Left hindlimb (tissue), 1 donor: ENCODE measurements at places on chromosomes 1 and 21.

GRCh38 chr1:29688471-29689365 is 452.4 kb downstream of the PTPRU start:
- DNase-seq: no peak

DNA sequence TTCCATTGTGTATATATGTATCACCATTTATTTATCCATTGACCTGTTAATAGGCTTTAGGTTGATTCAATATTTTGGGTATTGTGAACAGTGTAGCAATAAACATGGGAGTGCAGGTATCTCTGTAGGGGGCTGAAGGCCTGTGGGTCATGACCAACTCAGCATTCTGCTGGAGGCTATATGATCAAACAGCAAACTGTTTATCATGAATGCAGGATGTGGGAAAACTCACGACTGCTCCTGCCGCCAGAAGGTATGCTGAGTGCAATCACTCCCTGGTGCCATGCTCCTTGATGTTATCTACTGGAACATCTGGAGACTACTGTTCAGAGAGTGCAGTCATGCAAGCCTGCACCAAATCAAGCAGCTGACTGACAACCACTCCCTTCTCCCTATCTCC is 275.2 kb downstream of the COL11A1 start:
- no peak for DNase-seq

DNA sequence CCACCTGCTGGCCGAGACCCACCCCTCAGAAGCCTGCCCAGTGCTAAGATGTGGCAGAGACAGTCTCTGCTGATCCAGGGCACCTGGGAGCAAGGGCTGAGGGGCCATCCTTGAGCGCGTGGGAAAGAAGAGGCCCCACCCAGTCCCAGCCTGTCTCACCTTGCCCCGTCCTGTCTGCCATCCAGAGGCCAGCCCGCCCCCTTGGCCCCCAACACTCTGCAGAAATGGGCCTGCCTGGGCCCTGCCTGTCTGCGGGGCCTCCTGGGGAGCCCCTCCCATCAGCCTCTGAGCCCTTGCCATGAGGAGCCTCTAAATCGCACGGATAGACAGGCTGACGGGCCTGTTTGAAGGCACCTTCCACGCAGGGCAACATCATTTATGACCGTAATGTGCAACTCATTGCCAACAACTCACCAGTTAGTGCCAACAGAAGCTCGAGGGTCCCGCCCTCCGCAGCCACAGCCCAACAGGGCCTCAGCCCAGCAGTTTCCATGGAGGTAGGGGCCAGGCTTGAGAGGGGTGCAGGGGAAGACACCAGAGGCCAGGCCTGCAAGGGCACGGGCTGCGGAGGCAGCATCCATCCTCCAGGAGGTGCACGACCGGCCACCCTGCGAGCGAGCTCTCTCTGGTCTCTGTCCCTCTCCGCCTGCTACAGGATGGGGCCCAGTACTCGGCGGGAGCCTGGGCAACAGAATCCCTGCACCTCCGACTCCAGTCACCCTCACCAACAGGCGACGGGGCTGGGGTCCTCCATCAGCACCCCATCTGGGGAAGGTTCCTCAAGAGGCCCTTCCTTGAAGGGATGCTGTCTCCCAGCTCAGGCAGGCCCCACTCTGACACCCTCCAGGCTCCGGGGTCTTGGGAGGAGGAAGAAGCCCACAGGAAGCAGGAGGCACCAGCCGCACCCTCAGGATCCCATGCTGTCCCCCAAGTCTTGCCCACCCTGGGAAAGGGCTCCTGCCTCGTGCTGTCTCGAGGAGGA is 78.0 kb downstream of the MEGF6 start:
- DNase-seq: no peak

DNA sequence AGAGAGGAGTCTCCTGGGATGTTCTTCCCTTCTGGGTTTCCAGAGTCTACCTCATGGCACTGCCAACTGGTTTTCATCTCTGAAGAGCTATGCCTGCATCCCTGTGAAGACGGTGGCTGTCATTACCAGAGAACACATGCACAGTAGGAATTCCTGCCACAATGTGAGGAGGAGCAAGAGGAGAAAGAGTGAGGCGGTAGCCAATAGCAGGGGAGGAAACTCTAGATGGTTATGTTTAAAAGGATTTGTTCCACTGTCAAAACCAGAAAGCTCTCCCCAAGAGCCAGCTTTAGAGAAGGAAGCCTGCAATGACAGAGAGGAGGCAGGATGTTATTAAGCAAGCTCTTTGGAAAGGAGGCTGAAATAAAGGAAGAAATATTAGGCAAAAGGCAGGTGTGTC is 12.3 kb downstream of the LMX1A start:
- no peak for DNase-seq

DNA sequence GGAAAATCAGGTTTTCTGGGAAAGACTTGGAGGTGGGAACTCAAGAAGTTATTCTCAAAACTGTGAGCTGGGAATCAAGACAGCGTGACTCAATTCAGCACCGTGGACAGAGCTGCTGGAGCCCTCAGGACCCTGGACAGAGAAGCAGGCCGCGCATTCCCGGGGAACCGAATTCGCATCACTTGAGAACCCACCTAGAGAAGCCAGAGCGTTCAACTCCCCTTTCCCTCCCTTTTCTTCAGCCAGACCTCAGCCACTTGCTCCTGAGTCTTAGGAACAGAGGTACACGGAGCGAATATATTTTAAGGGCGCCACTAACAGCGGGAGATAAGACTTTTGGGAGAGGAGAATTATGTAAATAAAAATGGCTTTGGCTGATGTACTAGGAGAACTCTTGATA is 2.0 kb upstream of the LIN28A start:
- peak; percentile 85 for DNase-seq

DNA sequence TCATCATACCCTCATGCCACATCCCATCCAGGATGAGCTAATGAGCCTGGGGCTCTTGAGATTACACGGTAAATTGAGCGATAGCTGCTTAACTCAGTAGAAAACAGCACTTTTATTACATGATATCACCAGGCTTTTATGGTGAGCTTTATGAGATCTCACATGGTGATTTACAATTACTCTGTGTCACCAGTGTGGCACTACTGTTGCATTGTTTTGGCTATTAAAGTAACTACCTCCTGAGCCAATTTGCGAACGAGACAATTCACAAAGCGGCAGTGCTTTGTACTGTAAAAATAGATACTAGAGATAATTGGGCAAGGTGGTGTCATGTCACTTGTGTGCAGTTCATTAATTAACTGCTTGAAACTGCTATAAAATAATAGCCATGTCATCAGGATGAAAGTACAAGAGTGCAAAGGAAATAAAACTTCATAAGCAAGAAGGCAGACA is 767.7 kb upstream of the ADGRL2 start:
- DNase-seq: no peak

GRCh38 chr21:36337099-36337509 is 17.1 kb downstream of the MORC3 start:
- no peak for DNase-seq

DNA sequence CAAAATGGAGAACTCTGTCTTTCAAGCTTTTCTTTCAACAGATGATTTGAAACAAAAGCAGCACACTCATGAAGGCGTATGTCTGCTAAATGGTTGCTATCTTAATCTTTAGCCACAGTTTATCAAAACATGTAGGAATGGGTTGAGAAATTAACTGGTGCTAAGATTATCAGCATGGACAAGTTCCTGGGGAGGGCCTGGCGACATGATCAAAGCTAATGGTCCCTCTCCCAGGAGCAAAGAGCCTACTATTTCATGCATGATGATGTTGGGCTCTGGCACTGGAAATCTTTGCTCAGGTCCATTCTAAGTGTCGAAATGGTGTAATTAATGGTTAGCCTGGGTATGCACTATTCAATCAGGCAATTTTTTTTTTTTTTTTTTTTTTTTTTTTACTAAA is 91.7 kb downstream of the SLC45A1 start:
- no peak for DNase-seq

GRCh38 chr1:160410406-160411005 is 10.1 kb downstream of the VANGL2 start:
- DNase-seq: peak; percentile 83

- no peak for DNase-seq
Measured at GRCh38 chr21:36888466-36888865, 78.0 kb downstream of the HLCS start.

GRCh38 chr1:169568497-169568896 is 17.8 kb downstream of the F5 start:
- no peak for DNase-seq

GRCh38 chr1:69129538-69129937 is 438.2 kb upstream of the LRRC7 start:
- DNase-seq: no peak

DNA sequence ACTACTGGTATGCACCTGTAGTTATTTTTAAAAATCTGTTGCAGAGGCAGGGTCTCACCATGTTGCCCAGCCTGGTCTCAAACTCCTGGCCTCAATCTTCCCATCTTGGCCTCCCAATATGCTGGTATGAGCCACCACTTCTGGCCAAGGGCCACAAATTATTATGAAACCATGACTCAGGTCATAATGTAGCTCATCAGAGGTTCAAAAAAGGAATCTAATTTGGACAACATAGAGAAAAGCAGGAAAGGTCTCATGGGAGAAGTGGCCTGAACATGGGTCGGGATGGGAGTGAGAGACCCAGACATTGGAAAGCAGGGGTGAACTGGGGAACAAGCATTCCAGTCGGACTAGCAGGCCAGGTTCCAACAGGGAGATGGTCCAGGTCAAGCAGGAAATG is 45.2 kb upstream of the C1orf198 start:
- DNase-seq: no peak

DNA sequence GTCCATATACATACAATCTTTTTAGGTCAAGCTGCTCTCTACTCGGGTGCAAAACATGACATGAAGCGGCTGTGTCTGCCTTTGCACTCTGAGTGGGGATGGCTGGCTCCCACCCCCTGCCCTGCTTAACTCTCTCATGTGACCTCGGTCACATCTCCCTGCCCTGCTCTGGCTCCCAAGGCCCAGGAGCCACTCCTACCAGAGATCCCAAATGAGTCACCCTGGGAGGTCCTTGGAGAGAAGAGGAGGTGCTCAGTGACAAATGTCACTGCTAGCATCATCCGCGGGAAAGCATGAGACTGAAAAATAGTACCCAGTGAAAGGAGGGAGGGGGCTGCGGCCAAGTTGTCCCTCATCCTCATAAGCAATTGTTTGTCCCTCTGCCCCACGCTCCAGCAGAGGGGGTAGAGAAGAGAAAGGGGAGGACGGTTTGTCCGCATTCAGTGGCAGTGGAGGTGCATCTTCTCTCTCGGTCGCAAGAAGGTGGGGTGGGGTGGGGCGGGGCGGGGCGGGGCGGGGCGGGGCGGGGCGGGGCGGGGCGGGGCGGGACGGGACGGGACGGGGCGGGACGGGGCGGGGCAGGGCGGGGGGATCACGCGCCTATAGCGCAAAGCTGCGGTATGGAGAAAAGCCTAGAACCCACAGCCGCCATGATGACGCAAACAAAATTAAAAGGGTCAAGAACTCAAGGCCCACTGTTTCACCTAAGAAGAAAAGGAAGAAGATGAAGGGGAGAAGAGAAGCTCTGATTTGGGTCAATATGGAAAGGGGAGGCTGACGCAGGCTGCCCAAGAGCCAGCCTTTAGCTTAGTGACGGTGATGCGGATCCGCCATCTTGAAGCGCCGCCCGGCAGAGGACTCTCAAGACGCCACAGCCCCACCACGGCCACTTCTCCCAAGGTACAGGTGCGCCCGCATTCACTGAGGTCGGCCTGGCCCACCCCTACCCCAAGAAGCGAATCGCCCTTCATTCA is 66.2 kb downstream of the CD46 start:
- DNase-seq: no peak

GRCh38 chr1:160354388-160354985 is 11.3 kb downstream of the NCSTN start:
- no peak for DNase-seq

DNA sequence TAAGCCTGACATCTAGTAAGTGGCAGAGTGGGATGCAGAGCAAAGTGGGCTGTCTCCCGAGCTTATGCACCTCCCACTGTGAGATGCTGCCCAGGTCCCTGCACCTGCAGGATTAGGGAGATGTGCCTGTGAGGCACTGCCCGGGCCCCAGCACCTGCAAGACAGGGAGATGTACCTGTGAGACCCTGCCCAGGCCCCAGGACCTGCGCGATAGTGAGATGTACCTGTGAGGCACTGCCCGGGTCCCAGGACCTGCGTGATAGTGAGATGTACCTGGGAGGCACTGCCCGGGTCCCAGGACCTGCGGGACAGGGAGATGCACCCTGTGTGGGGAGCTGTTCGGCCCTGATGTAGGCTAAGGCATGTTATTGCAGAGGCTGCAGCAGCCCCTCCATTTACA is 622.8 kb downstream of the PTPRU start:
- DNase-seq: no peak

DNA sequence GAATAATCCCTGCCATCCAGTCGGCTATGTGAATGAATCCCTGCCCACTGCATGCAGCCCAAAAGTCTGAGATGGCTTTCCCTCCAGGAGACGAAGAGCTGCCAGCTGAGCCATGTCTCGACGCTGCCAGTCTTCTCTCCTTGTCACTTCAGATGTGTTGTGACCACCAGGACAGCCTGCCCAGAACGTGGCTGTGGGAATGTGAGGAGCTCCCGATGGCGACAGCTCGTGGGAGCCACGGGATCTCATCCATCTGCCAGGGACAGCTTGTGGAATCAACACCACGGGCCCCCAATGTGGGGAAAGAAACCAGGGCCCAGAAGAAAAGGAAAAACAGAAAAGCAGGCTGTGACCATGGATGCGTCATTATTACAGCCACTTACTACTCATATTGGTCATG is 67.2 kb downstream of the NFASC start:
- DNase-seq: no peak

- peak; percentile 26 for DNase-seq
Measured at GRCh38 chr1:21823206-21823979, 11.3 kb downstream of the LDLRAD2 start.

GRCh38 chr1:54706419-54706818 is 9.2 kb upstream of the TTC4 start:
- no peak for DNase-seq

GRCh38 chr21:34642211-34643075 is 26.4 kb upstream of the CLIC6 start:
- DNase-seq: no peak

GRCh38 chr1:69109277-69109676 is 458.4 kb upstream of the LRRC7 start:
- DNase-seq: no peak

DNA sequence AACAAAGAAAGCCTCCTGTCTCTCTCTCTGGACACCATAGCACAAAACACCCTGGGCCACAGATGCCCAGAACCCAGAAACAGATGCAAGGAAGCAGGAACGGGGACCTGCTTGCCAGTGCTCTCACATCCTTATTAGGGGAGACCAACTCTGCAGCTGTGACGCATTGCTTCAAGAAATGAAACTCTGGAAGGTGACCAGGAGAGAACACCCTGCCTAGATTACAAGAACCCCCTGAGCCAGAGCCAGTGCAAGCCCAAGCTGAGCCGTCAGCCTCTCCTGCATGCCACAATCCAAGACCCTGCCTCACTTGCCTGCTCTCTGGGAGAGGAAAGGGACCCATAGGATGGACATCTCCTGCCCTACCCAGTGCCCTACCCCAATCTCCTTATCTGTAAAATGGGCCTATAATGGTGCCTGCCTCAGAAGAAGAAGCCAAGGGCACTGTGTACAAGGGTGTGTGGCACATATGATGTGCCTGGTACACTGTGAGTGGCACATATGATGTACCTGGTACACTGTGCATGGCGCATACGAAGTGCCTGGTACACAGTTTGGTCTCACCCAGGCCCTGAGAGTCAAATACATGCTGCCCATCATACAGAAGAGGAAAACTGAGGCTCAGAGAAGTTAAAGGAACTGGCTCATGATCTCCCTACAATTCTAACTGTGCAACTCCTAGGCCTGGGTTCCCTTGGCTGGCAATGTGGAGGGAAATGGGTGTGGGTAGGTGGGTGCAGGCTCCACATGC is 16.8 kb upstream of the FAM131C start:
- DNase-seq: peak; percentile 24
